MM.1S (cell line): ENCODE measurements at places on chromosomes 1 and 21.

DNA sequence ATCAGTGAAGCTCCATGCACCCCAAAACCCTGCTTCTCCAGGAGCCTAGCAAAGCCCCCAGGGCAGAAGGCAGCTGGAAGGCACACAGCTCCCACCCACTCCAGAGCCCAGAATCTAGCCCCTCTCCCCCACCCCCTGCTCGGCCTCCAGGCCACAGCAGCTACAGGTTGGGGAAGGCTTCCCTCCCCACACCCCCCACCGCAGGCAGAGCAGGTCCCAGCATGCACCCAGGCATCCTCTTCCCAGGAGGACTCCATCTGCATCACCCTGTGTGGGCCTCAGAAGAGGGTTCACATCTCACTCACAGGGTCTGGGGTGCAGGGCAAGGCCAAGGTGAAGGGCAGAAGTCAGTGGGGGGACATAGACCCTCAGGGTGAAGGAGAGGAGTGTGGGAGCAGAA, 719 bp downstream of the S100A14 start:
- DNase-seq, result no peak

GRCh38 chr1:3564921-3565831, 46.1 kb downstream of the MEGF6 start:
- DNase-seq, result peak; percentile 21

- DNase-seq, result no peak
Measured at GRCh38 chr1:69929308-69930057, 275.9 kb downstream of the LRRC40 start.

- peak; percentile 61 for DNase-seq
Measured at GRCh38 chr1:172719694-172720138, 60.8 kb downstream of the FASLG start.

DNA sequence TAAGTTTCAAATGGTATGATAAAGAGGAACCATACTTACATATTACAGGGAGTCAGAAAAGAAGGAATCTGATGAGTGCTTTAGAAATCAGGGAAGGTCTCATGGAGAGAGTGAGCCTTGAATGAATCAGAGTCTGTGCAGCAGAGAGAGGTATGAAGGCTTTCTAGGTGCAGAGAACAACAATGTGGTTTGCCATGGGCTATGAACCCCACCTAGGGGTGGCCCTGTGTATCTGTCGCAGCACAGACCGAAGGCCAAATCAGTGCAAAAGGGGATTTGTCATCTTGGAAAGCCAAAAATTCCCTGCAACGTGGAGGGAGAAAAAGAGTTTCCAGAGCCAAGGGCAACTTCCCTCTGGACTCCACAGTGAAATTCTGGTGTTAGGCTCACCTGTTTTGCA, 3.5 kb downstream of the PAPPA2 start:
- DNase-seq, result no peak

DNA sequence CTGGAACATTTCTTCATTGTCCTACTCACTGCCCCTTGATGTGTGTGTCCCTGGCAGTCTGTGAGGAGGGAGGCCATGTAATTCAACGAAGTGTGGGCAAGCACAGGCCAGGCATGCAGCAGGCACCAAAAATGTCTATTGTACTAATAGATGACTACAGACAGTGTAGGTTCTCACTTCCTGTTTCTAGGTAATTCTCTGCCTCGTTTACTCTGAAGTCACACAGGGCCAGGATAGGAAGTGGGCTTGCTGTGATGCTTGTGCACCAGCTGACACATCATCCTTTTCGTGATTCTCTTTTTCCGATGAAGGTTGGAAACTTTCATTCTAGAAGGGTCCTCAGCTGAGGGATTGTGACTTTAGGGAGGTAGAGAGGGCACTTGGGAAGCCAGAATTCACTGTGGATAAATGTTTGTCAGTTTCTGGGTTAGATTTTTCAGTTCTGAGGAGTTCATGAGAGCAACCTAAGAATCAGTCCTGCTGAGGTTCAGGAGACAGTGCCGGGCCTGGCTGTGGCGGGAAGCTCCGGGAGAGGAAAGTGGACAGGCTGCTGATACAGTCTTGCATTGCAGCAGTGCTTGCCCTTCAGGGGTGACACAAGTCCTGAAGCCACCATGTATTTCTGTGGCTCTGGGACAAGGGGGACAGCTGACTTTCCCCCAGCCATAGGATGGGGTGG, 4.3 kb upstream of the CSF1 start:
- DNase-seq, result peak; percentile 30

- DNase-seq, result no peak
Measured at GRCh38 chr1:187870552-187870951, 1041.8 kb downstream of the PLA2G4A start.

DNA sequence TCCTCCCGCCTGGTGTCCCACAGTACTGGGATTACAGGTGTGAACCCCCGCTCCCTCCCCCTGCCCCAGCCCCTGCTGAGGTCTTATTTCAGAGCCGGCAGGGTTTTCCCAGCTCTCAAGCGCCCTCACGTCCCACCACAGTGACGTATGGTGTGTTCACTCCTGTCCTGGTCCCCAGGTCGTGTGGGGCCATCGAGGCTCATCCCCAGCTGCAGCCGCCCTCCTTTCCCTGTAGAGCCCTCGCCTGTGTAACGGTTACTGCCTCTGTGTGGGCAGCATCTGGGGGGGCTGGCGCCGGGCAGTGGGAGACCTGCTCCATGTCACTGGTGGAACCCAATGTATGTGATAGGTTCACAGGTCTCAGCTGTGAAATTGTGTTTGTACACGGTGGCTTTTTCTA, 23.2 kb downstream of the SKI start:
- no peak for DNase-seq

DNA sequence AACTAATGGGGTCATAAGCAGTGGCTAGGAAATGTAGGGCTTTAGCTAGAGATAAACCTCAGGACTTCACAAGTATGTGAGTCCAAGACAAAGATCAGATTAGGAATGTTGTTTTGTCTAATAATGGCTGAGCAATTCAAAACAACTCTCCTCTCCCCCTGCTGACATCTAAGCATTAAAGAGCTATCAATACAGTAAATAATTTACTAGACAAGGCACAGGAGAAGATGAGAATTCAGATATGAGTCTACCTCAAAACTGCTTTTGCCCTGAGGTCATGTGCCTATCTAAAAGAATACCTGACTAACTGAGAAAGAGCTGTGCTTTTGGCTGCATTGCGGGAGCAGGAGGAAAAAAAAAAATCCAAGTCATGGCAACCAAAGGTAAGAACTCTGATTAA, 86.8 kb downstream of the SPATA17 start:
- no peak for DNase-seq

GRCh38 chr21:46268371-46268770, 17.0 kb downstream of the MCM3AP start:
- no peak for DNase-seq

GRCh38 chr1:233166896-233167295, 128.6 kb downstream of the PCNX2 start:
- no peak for DNase-seq
